Urinary bladder (tissue), 4 donors: ENCODE measurements at places on chromosomes 3 and 15. TPM values are rescaled to one million over a fixed set of nuclear protein-coding genes. Genes with fewer than 3 reads are reported as not detected.

- DNase-seq: no peak
These were observed 4.7 kb upstream of the GCSAM start for GRCh38 chr3:112137781-112138180.

GRCh38 chr15:82890995-82891390, 61.5 kb downstream of the HOMER2 start:
- DNase-seq: no peak

GRCh38 chr3:160159341-160159740, 65.9 kb upstream of the C3orf80 start:
- no peak for DNase-seq

DNA sequence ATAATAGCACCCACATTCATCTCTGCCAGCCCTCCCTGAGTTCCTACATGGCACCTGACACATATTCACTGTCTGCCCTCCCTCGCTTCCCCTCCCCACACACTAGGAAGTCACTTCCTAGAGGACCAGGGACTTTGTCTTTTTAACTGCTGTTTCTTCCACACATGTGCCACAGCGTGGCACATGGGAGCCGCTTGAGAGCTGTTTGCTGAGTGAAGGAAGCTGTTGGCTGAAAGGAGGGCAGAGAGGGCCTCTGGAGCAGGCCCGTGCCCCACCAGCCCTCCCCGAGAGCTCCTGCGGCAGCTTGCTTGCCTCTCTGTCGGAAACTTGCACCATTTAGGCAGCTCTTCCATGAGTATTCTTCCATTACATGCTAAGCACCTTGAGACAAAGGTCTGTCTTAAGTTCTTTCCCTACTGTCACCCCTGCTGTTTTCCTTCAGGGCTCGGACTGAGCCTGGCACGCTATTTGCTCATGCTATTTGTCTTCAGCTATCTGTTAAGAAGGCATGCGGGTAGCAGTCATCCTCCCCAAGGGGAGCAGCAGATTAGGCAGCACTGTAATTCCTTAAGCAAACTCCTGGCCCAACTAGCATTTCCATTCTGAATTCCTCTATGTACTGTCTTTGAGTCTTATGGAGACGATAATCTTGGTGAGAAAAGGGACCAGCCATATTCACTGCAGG, 72.2 kb downstream of the CACNA1D start:
- DNase-seq: no peak

DNA sequence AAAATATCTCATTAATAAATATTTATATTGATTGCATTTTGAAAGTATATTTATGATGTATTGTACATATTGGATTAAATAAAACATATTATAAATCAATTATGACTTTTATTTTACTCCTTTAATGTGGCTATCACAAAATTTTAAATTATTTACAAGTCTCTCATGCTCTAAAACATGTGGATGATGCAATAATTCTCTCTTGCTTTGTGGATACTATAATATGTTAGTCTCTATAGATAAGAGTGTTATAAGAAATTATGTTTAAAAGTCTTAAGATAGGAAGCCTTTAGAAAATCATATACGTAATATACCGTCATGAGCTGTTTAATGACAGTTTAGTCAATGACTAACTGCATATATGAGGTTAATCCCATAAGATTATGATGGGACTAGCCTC, 547.4 kb upstream of the ALCAM start:
- no peak for DNase-seq

DNA sequence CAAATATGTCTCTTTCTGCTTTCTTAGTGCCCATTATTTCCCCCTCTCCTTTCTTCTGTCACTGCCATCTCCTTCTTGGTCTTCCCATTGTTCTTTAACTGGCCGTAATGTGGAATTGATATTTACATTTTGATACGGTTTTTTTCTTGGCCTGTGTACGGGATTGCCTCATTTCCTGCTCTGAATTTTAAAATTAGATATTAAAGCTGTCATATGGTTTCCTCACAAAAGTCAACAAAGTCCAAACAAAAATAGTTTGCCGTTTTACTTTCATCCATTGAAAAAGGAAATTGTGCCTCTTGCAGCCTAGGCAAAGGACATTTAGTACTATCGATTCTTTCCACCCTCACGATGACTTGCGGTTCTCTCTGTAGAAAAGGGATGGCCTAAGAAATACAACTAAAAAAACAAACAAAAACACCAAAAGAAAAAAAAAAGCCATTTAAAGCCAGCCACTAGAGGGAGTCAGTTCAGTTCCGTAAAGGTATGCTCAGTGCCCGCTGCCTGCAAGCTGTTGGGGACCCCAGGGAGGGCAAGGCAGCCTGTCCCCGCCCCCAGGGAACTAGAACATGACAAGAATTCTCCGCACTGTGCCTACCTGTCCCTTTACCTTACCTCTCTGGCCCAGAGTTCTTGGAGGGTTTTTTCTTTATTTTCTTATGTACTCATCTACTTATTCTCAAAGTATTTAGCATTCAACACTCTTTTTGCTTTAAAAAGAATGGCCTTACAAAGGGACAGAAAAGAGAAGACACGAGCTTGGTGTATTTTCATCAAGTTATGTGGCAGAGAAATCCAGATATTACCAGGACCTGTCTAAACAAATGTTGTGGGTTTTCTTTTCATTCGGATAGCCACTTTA, 30.0 kb upstream of the NR2E3 start:
- DNase-seq: no peak

DNA sequence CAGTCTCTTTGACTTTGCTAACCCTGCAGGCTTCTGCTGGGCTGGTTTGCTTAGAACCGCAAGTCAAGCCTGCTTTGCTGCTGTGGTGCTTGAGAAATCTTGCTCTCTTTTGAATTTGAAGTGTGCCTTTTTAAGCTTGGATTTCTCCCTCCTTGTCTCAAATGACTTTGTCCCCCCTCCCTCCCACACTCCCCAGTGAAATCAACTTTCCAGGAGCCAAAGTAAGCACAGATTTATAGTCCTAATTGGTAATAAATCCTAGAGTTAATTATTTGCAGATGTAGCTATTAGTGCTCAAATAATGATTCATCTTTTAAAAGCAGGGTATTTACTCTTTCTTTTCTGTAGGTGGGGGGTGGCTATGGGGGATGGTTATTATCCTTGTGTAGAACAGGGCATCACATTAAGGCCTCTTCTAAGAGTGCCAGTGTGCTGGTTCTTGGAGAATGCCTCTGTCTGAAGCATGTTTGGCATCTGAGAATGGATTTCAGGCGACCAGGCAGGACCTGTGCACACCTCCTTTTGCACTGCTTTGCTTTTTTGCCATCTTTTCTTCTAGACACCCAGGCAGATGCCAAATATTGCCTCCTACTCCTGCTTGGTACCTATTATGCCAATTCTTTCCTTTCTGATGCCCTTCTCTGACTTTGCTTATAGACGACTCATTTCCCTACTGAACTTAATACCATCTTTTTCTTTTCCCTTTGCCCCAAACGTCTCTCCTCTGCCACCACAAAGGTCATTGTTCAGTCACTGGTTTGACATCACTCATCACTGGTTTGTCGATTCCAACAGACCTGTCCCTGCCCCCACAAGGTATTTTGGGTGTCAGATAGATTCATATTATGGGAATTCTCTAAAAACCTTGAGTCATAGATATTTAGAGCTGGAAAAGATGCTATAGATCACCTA, 50.7 kb downstream of the CLDN11 start:
- DNase-seq: peak; percentile 83

GRCh38 chr3:196246612-196247308, 30.4 kb downstream of the SLC51A start:
- DNase-seq: no peak

DNA sequence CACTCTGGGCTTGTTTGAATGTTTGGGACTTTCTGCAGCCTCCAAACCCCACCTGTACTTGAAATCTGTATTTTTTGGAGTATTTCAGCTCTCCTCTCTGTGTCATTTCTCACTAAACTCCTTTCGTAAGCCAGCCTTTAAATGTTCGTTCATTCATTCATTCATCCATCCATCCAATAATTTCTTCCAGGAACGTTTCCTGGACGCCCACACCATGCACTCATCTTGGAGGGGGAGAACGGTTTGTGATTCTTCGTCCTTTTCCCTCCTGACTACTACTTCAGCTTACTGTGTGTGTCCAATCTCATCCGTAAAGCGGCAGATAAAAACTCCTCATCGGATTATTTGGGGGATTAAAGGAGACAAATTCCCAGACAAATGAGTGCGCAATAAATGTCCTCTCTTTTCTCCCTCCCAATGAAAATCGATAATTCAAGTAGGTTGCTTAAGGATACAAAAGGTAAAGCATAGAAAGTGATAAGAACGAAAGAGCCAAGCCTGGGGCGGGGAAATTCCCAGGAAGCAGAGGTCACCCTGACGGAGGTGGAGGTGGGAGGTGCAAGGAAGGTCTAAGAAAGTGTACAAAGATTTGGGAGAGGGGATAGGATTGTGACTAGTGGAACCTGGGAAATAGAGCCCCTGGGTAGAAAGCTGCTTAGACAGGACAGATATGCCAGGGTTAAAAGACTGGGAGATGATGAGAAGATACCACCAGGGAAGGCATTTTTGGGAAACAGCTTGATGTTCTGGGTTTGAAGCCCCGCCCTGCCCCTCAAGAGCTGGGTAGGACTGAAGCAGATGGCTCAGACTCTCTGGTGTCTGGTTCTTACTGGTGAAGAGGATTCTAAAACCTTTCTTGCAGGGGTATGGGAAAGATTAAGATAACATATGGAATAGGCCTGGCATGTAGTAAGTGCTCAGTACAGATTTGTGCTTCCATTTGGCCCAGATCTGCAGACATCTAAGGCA, 896 bp upstream of the KLHL25 start:
- DNase-seq: no peak

DNA sequence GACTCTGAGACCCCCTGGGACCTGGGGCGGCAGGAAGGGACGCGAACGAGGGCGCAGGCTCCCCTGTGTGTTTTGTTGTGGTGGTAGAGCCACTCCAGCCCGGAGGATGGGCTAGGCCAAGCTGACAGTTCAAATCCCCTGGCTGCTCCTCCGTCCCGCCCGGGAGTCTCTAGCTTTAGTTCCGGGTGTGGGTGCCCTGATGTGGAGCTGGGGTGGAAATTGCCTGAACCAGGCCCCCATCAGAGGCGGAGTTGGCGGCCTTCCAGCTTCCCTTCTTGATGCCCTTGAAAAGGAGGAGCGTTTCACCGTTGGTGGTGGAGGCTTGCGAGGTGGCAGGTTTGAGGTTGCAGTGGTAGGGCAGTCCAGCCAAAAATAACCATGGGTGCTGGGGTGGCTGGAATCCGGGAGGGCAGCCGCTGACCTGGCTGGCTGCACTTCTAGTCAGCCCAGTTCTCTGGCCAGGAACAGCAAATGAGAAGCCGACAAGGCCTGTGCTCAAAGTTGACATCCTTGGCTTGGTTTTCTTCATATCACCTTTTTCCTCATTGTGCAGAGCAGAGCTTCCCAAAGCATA, 817 bp downstream of the CLK3 start:
- no peak for DNase-seq

DNA sequence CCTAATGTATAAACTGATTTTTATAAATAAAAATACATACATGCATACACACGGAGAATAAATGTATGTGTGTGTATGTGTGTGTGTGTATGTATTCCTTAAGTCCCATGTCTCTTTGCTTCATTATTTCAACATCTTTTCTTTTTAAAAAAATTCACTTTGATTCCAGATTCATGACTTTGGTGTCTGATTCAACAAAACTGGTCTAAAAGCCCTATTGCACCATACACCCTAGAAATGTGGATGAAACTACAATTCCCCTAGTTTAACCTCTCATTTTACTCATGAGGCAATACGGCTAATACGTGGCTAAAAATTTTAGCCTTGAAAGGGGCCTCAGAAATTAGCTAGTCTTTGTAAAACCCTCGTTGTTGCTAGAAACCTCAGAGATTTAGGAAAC, 228.1 kb downstream of the ADAMTS9 start:
- DNase-seq: no peak

GRCh38 chr3:104392327-104392726, 974.4 kb upstream of the ALCAM start:
- no peak for DNase-seq

- no peak for DNase-seq
These were observed 29.6 kb upstream of the RBP2 start for GRCh38 chr3:139505829-139506386.

DNA sequence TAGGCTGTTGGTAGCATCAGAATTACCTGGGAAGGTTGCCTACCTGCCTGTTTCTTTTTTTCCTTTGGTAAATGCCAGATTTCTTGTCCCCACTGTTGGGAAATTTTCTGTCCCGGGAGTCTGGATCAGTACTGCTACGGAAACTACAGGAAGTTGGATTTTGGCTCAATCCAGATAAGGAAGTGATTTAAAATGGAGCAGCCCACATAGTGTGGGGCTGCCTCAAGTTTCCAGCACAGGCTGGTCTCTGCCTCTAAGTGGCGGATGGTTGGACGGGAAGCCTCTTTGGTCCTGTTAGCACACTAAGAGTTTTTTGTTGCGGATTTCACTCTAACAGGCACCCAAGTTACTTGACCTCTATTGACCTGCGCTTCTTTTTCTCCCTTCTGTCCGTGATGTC, 54.7 kb downstream of the EEFSEC start:
- DNase-seq: no peak

DNA sequence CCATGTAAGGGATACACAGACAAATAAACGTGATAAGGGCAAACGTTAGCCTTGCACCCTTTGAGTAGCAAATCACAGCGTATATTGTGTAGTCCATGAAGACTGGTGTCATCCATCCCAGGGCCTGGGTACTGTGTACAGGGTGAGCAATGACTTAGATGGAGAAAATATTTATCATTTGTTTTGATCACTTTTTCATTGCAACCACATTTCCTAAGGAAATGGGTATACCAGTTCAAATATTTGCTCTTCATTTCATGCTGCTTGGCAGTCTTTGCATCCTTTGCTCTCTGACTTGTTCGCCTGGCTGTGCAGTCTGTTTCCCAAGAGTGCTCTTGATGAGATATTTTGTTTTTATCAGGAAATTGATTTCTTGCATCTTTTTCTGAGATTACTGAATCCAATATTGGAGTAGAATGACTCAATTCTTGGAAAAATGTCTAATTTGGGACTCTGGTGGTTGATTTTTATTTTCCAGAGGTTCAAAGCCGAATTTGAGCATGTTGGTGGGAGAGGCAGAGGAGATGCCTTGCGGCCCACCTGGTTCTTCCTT, 424.6 kb upstream of the SEMA6D start:
- DNase-seq: no peak

- no peak for DNase-seq
These were observed 138.5 kb downstream of the ZNF621 start for GRCh38 chr3:40663280-40663679.

The IL20RB gene
- polyA plus RNA-seq: 0.98 TPM

The CCK gene
- polyA plus RNA-seq: not detected

The FAM81A gene
- 0.48 TPM for polyA plus RNA-seq

The OSTN gene
- polyA plus RNA-seq: 0.06 TPM

The LRRIQ4 gene
- not detected for polyA plus RNA-seq

The UBAP1L gene
- polyA plus RNA-seq: 1.9 TPM

The CFAP92 gene
- polyA plus RNA-seq: 0.62 TPM

The PXYLP1 gene
- polyA plus RNA-seq: 6.2 TPM

The MINAR1 gene
- polyA plus RNA-seq: 0.16 TPM

The NMD3 gene
- 37.4 TPM for polyA plus RNA-seq
